ENCODE measurements at places on chromosomes 1 and 21. TPM values are rescaled to one million over a fixed set of nuclear protein-coding genes. Genes with fewer than 3 reads are reported as not detected.

- no peak for DNase-seq
These were observed 75.9 kb downstream of the NOS1AP start for GRCh38 chr1:162145280-162145965.

- DNase-seq = no peak
These were observed 256.9 kb upstream of the DUSP10 start for GRCh38 chr1:221998781-221999180.

GRCh38 chr1:2495026-2495425 is 18.9 kb downstream of the PLCH2 start:
- DNase-seq = no peak

DNA sequence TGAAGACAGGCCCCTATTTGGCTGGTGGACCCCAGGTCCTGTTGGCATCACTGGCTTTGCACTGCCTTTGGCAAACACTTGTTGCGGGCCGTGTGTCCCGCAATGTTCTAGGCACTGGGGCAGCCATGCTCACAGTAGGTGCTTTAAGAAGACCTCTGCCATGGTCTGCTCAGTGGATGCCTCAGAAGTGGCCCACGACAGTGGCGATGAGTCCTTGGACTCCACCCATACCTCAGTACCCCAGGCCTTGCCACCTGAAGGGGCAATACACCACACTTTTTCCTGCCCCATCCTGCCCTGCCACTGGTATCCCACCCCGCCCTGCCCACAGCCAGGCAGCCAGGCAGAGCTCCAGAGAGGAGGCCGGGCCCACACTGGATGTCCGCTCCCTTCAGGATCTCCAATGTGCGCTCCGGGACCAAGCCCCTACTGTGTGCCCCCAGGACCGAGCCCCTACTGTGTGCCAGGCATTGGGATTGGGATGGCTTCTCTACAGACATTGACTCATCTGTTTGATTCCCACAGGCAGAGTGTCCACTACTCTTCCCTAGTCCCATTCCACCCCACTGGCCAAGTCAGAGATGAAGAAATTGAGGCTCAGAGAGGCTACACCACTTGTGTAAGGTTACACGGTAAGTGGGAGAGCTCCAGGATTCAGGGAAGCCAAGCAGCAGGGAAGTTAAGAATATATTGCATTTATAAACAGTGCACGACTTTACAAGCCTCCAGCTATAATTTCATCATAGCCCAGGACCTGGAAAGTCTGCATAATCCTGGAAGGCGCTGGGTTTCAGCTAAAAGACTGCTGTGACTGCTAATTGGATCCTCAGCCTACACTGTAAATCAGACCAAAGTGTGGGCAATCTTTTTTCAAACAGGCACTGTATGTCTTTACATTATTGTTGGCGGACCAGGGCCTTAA is 101.6 kb downstream of the DMRTB1 start:
- DNase-seq = no peak

- DNase-seq = no peak
These were observed 4.8 kb downstream of the SARS1 start for GRCh38 chr1:109218516-109218915.

DNA sequence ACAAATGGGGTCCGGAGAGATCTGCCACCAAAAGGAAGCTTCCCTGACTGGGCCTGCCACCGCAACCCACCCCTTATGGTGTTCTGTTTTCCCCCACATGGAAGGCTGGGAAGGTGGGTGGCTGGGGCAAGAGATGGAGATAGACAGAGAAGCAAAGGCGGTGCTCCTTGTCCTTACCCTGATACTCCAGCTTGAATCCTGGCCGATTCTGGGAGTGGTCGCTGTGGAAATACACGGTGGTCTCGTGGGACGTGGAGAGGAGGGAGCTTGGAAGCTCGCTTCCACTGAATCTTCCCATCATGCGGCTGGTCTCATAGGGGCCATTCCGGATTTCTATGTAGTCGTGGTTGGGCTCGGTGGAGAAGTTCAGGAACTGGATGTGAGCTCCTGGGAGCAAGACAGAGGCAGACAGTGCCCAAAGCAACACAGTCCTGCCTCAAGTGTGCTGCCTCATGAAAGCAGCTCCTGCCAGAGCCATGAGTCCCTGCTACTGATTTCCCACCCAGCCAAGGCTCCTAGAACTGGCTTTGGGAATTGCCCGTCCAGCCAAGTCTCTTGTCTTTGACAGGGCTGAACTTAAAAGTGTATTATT is 138.5 kb downstream of the ZSCAN20 start:
- no peak for DNase-seq

DNA sequence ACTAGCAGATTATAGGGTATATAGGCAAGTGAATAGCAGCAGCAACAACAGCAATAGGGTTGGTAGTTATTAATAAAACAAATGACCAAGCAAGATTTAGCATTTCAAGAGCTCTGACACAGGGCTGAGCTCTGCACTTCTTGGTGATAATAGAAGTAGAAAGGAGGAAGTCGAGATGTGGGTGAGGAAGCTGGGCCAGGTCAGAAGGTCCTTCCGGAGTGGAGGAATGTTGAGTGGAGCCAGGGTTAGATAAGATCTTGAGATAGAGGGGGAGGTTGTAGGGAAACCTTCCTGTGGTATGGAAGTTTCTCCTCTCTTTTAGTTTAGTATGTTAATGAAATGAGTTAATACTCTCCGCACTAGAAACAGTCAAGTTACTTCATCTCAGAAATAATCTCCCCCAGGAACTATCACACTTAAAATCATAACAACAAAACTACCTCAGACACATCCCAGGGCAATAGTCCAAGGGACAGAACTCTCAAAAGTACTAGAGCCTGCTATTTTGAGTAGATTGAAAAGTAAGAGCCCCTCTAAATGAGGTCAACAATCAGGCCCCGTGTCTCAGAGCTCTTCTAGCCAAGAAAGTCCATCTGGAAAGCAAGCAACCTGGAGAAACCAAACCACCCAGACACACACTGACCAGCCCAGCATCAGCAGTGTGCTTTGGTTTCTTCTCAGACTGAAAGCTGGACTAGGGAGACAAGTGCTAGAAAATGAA is 45.4 kb upstream of the ATP1B1 start:
- DNase-seq = no peak

DNA sequence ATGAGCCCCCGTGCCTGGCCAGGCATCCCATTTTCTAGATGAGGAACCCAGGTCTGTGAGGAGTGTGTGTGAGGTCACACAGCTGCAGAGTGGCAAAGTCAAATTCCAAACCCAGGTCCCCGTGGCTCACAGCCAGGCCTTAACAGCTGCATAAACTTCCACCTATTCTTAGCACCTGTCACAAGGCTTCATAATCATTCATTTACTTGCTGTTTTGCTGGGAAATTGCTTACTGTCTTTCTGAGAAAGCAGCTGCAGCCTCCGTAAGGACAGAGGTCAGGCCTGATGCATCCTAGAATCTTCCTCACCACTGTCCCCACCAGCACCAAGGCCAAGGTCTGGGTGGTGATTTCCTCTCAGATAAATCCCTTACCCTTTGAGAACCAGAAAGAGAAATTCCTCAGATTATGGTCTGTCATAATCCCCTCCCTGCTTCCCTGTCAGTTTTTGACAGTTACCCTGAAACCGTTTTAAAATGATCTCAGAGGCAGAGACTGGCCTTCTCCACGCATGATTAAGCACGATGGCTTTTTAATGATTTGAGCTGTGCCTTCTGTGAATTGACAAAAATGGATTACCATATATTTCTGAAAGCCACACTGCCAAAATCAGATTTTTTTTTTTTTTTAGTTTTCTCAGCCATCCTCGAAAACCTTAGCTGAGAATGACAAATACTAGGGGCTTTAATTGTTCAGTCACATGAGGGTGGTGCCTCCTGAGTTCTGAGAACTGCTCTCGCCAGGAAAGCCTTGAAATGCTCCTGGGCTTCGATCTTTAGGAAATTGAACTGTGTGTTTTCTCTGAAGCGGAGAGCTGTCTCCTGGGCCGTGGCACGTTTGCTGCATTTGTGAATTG is 70.0 kb upstream of the SELENON start:
- peak; percentile 30 for DNase-seq

GRCh38 chr1:43405876-43406234 is 16.2 kb downstream of the SZT2 start:
- no peak for DNase-seq

SOD1 gene
- 55.2 TPM for total RNA-seq

All from pancreas (tissue), 10 donors.